ENCODE measurements at places on chromosomes 2 and 18. TPM values are rescaled to one million over a fixed set of nuclear protein-coding genes. Genes with fewer than 3 reads are reported as not detected.
A peak's percentile ranks its signal among the peaks of the same experiment; 100 is the strongest.

GRCh38 chr2:229422063-229422462, 151.0 kb upstream of the PID1 start:
- no peak for DNase-seq

GRCh38 chr2:183248866-183249567, 124.8 kb downstream of the NUP35 start:
- no peak for DNase-seq

DNA sequence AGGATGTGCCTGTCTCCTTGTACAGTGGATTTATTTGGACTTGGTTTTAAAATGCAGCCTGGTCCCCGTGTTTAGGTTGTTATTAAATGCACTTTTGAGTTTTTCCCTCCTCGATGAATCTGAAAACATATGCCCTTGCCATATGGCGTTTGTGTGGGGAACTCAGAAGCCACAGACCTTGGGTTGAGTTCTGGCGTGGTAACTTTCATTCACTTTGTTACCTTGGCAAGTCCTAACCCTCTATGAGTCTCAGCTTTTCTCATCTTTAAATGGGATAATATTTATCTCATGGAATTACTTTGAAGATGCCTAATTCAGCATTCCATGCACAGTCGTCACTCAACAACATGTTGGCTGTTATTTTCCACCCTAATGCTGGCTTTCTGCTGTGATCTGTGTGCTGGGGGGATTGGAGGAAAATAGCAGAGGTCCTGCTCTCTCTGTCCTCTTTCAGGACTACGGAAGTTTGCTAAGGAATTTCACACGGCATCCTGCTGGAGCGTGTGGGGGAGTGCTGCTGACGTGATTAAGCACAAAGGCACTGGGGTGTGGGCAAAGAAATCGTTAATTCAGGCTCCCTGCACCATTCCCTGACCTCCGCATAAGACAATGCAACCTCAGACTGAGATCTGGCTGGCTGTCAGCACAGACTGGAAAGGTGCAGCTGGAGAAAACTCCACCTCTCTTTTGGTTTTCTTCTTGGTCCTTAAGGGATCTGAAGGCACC, 61.7 kb downstream of the LDLRAD4 start:
- DNase-seq = no peak

DNA sequence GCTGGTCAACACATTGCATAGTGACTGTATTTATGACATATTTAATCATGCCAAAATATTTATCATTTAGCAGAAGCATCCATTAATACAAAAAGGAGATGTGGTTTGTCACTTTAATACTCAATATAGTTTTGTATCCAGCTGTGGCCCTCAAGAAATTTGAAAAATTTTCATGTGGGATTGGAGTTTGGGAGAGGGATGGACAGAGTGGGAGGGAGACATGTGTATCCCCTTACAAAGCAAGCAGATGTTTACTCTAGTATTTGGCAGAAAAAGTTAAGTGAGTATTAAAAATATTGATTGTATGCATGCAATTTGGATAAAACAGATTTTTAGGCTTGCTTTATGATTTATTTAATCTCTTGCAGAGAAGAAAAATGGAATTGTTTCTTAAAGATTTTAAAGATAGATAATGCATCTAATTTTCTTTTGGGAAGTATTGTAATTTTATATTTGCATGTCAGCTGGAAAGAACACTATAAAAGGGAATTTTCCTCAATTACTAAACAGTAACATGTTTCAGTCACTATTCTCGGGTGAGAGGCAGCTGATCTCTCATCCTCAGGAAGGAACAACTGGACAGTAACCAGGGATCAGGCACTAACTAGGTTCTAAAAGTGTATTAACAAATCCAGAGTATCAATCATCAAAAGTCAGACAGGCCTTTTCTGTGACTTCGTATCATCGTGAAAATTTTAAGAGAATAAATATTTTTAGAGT, 1184.7 kb upstream of the NXPH2 start:
- DNase-seq = no peak

- DNase-seq = peak; percentile 37
These were observed 20.8 kb downstream of the LHCGR start for GRCh38 chr2:48734576-48735303.

Gene PCARE
- total RNA-seq = 0.67 TPM

Gene SIX3
- total RNA-seq = not detected

GRCh38 chr18:61982475-61982874, 89.7 kb upstream of the RNF152 start:
- no peak for DNase-seq

DNA sequence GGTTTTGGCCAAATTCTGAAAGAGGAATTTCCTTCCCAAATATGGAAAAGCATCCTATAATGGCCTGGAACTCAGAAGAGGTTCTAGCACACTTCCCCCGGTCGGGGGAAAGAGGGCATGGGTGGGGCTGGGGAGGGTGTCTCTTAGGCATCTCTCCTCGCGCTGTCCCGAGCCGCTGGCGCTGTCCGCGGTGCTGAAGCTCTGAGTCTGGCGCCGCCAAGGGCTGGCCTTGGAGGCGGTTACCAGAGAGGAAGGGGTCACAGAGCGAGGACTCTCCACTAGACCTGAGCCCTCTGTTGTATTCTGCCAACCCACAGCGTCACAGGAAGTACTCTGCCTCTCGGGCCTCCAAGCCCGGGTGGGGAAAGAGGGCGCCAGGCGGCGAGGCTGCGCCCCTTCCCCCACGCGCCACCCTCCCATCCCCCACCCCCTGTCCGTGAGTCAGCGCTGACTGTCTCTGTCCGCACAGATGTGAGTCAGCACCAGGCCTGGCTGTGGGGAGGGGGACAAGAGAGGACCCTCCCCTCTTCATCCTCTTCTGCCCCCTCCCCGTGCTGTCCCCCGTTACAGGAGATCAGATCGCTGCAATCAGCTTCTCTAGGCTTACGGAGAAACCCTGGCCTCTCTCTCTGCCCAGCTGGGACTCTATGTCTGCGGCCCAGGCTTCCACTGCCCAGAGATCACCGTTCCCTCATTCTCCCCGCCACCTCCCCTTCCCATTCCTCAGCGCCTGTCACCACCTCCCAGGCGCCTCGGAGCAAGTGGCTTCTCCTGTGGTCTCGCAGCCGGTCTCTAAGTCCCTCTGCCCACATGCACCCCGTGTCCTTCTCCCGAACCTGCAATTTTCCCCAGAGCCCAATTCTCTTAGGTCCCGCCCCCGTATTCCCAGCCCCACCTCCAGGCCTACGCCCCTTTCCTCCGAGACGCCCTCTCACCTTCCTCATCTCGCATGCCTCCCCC, 779 bp downstream of the PTPRN start:
- DNase-seq = peak; percentile 75

DNA sequence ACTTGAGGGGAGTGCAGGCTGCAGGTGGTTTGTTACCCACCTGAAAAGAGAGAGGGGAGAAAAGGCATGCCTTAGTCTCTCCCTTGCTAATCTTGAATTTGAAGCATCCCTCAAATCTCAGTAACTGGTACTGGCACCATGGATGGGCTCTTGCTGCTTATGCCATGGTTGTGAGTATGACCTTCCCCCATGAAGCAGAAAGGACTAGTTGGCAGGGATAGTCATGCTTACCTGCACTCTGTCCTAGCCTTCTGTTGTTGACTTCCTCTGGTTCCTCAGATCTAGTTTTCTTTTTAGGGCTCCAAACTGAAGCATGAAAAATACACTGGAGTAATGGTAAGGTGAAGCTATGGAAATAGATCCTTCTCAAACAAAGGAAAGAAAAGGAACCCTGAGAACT, 191.2 kb downstream of the SPAG16 start:
- DNase-seq = no peak

- peak; percentile 47 for DNase-seq
These were observed 918 bp upstream of the NABP1 start for GRCh38 chr2:191676790-191677645.

GRCh38 chr2:201886504-201886903, 80.2 kb downstream of the CDK15 start:
- no peak for DNase-seq

- no peak for DNase-seq
These were observed 879 bp upstream of the ADAM23 start for GRCh38 chr2:206442474-206442832.

DNA sequence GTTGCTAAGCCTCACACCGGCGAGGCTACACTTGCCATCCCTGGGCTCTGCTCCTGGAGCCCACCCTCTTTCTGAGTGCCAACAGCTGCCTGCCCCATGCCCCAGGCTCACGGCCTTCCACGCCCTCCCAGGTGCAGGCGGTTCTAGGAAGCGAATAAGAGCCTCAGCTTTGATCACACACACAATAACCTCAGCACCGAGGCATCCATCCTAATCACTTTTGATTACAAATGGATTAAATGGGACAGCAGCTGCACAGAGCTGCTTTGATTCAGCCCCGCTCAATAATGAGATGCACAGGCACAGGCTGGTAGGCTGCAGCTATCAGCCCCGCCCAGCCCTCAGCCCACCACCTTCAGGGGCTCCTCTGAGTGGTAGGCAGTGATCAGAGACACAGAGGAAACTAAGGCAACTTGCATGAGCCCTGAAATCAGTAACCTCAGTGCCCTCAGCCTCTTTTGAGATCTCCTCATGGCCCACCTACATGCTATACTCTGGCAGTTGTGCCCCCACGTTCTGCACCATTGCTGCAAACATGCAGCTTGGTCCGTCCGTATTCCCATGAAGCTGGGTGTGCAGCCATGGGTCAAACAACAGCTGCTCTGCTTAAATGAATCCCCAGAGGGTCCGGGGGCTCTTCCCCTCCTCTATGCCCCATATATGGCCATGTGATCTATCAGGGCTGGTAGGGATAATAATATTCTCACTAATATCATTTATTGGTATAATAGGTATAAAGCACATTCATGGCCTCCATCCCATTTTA, 171.4 kb downstream of the SETBP1 start:
- DNase-seq = no peak

DNA sequence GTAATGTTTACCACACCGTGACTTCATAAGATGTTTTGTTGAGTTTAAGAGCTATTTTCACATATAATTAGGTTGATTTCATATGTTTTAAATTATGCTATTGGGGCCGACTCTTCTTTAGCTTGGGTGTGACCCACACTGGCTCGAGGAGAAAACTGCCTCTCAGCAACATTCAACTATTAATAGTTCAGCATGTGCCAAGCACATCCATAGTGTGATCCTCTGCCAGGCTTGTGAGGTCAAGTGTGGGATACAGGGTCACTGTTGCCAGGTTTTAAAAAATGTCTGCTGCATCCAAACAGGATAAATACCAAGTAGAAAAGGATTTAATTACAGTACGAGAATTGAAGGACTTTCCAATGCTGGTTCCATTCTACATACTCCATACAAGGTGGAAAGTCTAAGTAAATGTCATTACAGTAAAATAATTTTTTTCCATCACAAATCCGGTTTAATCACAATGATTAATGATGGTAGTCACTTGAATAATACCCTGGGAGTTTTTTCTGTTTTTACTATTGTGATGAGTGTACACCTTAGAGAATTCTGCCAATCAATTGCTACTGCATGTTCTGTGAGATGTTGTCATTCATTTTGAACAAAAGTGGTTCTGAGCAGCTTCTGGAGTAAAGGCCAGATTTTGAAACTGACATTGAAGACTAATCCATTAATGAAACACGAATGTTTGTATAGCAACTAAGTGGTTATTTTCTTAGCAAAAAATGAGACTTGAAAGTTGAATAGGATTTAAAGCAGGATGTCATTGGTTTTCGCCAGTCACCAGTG, 84.5 kb downstream of the ABI2 start:
- DNase-seq = no peak

Gene CCDC150
- total RNA-seq = 0.97 TPM

Gene LRRC30
- not detected for total RNA-seq

DNA sequence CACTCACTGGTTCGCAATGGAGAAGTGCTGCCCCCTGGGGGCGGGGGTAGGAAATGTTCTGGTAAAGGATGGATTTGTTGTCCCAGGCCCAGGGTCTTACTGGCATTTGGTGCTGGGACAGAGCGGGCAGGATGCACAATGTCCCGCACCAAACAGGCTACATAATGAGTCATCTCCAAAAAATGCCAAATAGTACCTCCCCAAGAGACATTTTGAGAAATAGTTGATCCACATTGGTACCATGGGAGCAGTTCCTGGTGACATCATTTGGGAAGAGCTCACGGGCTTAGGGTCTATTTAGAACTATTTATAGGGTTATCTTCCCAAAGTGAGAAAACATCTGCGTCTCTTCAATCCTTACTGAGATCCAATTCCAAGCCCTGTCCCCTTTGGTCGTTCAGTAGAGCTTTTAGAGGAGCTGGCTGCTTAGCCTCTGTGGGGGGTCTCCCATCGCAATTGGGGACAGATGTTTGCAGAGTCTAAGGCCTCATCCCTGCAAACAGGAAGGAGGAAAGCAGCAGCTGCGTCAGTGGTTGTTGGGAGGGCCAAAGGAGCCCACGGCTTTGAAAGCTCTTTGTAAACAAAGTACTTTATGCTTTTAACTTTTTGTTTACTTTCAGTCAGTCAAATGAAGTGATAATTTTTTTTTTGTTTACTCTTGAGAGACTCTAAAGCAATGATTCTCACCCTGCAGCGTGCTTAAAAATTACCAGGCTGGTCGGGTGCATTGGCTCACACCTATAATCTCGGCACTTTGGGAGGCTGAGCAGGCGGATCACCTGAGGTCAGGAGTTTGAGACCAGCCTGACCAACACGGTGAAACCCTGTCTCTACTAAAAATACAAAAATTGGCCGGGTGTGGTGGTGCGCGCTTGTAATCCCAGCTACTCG, 49.3 kb downstream of the GREB1 start:
- DNase-seq = peak; percentile 70

Gene AMER3
- total RNA-seq = not detected

GRCh38 chr2:191115391-191115790, 35.4 kb downstream of the STAT4 start:
- DNase-seq = no peak

Measured in Right ventricle myocardium superior (tissue), 1 donor.